WTC11 (cell line): ENCODE measurements at places on chromosomes 5 and 9.
A peak's percentile ranks its signal among the peaks of the same experiment; 100 is the strongest.

GRCh38 chr5:131042021-131042789 is 122.9 kb downstream of the HINT1 start:
- DNase-seq: no peak

DNA sequence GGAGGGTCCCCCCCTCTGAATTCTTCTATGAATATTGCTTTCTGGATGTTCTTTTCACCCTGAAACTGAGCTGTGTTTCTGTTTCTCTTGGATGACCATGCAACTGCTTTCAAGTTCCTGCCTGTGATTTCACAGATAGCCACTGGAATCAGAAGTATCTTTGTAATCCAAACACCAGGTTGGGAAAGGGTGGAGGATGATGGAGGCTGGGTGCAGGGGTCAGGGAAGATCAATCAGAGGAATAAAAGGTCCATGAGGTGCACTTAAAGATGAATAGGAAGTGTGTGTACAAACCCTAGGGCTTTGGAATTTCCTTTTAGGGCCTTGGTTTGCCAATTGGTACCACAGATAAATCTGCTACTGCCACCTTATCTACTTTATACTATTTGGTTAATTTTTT is 68.2 kb upstream of the AGXT2 start:
- no peak for DNase-seq

DNA sequence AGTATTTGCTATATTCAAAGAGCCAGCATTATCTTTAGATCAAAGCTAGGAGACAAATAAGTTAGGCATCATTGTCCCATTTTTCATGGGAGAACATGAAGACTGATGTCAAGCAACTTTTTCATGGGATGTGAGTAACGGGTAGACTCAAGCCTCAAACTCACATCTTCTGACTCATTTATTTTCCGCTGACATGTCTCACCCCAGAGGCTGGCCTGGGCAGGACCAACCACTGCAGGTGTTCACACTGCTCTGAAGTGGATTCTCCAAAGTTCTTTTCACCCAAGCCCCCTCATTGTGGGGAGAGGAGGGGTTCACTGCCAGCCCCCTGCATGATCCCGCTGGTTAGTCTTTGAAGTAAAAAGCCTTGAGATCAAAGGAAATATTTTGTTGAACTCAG is 34.9 kb upstream of the BASP1 start:
- no peak for DNase-seq

GRCh38 chr5:177542816-177543465 is 11.4 kb downstream of the FAM193B start:
- no peak for DNase-seq

GRCh38 chr9:81559197-81559596 is 130.2 kb downstream of the TLE1 start:
- no peak for DNase-seq

GRCh38 chr5:68419637-68420452 is 204.3 kb downstream of the PIK3R1 start:
- no peak for DNase-seq

DNA sequence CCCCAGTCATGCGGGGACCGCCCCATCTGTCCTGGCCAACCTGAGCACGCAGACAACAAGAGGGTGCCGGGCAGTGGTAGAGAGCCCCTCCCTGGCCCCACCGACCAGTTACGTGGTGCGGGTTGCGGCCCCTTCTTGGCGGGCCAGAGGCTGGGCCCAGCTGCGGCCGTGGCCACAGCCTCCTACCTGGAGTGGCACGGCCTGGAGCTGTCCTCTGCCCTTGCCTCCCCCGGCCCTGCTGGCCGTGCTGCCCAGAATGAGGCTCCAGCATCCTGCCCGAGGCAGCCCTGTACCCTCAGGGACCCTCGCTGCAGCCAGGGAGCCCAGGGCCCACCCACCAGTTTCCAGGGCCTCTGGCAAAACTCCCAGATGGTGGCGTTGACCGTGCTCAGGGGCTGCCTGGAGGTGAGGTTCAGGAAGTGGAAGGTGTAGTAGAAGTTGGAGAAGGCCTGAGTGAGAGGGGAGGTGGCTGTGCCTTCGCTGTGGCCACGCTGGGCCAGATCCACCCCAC is 5.7 kb downstream of the ENTPD8 start:
- DNase-seq: no peak

DNA sequence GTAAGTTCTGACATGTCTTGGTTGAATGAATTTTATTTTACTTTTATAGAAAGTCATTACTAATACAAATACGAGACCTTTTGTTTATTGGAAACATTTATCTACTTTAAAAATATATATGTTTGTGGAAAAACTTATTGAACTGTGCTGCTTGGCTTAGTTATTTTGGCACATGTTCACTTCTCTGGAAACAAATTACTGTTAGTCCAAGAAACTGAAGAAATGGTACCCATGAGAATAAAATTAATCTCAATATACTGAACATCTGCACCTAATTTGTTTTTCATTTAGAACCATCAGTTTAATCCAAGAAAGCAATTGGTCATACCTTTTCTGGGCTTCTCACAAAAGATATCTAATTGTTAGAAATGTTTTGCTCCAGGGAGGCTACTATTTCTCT is 32.2 kb downstream of the INVS start:
- DNase-seq: no peak

- peak; percentile 34 for DNase-seq
These were observed 13.4 kb upstream of the XPA start for GRCh38 chr9:97710356-97711222.

GRCh38 chr5:32297181-32298058 is 15.3 kb downstream of the MTMR12 start:
- DNase-seq: no peak

DNA sequence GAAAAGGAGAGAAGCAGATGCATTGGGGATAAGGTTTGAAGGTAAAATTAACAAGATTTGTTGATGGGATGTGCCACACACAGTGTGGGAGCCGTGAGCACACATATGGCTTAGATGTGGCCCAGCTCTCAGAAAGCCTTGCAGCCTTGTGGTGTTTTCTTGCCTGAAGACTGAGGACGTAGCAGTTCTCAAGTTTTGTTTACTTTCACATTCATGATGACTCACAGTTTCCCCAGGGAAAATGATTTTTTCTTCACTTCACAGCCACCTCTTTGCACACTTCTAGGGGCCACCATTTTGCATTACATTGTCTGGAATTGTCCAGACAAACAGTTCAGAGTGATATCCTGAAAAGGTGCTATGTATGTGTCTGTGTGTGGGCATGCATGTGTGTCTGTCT is 126.2 kb downstream of the BASP1 start:
- DNase-seq: no peak

GRCh38 chr5:1913578-1913977 is 30.9 kb upstream of the IRX4 start:
- DNase-seq: no peak

DNA sequence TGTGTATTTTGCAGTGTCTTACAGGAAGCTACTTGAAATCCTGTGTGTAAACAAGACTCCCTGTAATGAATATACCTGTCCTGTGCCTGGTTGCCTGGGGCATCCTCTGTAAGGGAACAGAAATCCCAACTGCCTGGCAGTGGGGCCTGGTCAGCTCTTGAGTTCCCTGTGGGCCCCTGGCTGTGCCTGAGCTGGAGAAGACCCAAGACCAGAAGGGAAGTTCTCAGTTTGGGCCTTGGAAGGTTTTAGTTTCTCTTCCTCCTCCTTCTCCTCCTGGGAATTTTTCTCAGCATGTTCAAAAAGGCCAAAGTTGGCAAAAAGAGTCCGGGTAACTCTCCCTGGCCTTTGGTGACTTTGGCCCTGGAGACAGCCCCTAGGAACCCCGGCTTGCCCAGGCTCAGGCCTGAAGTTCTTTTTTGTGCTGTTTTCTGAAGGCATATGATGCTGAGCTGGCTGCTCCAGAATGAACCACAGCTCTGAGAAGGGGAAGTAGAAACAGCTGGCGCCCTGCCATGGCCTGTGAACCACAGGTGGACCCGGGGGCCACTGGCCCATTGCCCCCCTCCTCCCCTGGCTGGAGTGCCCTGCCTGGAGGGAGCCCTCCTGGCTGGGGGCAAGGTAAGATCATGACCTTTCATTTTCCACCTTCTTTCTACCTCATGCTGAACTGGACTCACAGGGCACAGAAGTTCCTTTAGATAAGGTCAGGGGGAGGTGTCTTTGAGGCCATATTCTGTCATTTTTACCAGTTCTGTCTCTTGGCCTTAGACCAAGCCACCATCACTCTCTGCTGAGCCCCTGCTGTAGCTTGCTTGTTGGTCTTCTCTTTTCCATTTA is 5.8 kb downstream of the TMEM268 start:
- DNase-seq: no peak
